Stimulated activated CD8-positive, alpha-beta memory T cell treated with anti-CD3 and anti-CD28 coated beads, Interleukin-4, amount 100 ng/mL, for 4 hours (primary cell): ENCODE measurements at places on chromosomes 6 and 20.

DNA sequence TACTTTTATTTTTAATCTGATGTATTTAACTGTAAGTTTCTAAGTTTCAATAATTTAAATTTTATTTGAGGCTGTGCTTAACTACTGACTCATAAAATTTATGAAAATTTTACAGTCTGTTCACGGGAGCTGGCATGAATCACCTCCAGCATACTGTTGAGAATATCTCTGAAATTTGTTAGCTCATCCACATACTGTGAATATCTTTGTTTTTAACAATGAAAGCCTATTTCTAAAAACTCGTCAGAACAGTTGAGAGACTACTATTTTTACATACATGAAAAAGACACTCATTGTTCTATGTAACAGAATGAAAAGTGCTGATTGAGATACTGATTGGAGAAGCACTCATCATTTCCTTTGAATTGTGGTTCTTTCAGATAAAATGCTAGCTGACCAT lies 749.3 kb downstream of the TENT5A start:
- DNase-seq, result no peak

DNA sequence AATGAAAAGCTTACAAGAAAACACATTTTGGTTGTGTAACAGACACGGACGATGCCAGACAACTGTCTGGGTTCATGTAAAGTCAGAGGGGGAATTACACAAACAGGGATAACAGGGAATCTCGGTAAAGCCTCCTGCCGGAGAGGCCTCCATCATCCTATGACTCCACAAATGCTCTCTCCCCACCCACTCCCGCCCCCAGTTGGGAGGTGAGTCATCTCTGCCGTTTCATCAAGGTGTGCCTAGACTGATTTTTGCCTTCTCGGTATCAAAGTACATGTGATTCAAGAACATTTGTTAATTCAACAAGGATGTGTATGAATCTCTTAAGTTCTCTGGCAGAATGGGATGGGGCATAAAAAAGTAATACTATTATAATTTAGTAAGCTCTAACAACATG lies 304.9 kb upstream of the PRDM1 start:
- peak; percentile 18 for DNase-seq

GRCh38 chr6:85390105-85390728 lies 59.7 kb upstream of the NT5E start:
- DNase-seq, result no peak

- DNase-seq, result no peak
These were observed 22.7 kb downstream of the HLA-F start for GRCh38 chr6:29745855-29746449.

GRCh38 chr20:3848565-3848964 lies 1.9 kb downstream of the MAVS start:
- no peak for DNase-seq

- no peak for DNase-seq
These were observed 56.0 kb downstream of the OTOR start for GRCh38 chr20:16803965-16804792.

DNA sequence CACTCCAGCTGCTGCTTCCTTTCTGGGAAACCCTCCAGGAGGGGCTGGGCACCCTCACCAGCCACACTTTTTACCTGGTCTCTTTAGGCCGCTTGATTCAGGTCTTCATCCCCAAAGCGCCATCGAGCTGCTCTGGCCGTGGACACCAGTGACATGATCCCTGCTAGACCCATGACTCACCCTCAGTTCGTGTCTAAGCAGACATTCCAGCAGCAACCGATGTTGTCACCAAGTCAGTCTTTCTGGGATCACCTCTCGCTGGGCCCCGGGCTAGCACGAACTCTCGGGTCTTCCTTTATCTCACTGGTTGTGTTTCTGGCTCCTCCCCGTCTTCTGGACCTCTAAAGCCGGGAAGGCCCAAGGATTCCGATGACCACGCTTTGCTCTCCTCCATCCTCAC lies 43.0 kb upstream of the GPR31 start:
- DNase-seq, result no peak

DNA sequence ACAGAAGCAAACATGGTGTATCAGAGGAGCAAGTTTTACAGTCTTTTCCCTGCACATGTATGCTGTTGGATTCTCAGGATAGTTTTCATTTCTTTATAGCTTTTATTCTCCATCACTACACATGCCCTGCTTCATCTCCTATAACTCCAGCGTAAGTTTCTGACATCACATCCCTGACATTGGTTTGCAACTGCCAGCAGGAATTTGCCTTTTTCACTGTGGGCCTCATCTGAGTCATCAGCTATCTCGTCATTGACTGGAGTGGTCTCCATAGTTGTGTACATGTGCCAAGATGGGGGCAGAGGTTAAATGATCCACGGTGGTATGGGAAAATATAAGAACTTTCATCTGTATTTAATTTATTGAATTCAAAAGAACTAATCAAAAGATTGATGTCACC lies 96.7 kb downstream of the SLX4IP start:
- no peak for DNase-seq

- DNase-seq, result no peak
These were observed 88.8 kb downstream of the CD83 start for GRCh38 chr6:14206391-14206790.

- no peak for DNase-seq
These were observed 49.9 kb downstream of the AIG1 start for GRCh38 chr6:143110572-143110971.

GRCh38 chr6:14876778-14877613 lies 368.9 kb upstream of the JARID2 start:
- no peak for DNase-seq

GRCh38 chr6:140048202-140048790 lies 673.8 kb upstream of the CITED2 start:
- no peak for DNase-seq

GRCh38 chr20:13613917-13614316 lies 24.8 kb downstream of the TASP1 start:
- DNase-seq, result no peak

- no peak for DNase-seq
These were observed 36.5 kb downstream of the TRAM2 start for GRCh38 chr6:52540286-52540902.
